Activated CD4-positive, alpha-beta T cell treated with anti-CD3 and anti-CD28 coated beads for 36 hours (primary cell): ENCODE measurements at places on chromosomes 2 and 18. TPM values are rescaled to one million over a fixed set of nuclear protein-coding genes. Genes with fewer than 3 reads are reported as not detected.

Gene CAPN14
- 0.51 TPM for total RNA-seq

Gene PROKR1
- total RNA-seq, result not detected

Gene RAB6C
- total RNA-seq, result not detected

Gene DDX1
- total RNA-seq, result 96.2 TPM

DNA sequence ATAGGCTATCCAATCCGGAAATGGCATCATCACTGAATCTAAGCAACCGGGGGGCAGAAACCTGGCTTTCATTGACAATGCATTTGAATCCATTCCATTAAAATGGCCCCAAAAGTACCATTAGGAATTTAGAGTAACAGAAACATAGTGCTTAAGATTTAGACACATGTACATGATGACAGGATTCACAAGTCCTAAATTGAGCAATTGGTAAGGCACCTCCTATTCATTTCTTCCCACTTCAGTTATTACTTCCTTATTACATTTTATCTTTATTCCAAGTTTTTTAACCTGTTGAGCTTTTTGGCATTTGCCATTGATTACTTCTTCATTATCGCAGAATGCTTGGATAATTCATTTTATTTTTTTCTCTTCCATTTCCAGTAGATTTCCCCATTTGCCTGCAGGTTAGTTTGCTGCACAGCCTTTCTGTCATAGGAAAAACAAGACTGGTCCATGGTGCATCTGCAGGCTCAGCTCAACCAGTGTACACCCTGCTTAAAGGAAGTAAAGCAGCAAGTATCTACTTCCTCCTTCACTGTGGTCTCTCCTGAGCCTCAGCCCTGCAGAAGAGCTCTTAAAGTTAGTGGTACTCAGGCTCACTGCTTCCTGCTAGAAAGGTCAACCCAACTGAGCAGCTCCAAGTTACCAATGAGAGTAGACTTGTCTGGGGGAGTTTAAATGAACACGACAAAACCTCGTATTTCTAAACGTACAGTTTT, 89.2 kb downstream of the DOCK10 start:
- DNase-seq, result peak; percentile 49

DNA sequence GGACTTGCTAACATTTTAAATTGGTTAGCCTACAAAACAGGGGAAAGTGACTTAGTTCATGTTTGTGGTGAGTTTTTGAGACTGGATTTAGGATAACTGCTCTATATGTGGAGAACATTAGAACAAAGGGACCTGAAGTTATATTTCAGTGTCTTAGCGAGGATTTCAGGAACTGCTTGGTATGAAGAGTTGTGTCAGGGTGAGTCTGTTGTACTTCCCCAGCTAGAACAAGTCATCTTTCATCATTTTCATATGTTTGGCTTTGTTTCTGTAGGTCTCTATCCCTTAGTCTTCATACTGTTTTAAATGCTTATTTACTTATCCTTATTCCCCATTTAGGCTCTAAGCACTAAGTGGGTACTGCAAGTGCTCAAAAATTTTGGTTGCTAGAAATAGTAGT, 41.9 kb downstream of the KCMF1 start:
- no peak for DNase-seq

DNA sequence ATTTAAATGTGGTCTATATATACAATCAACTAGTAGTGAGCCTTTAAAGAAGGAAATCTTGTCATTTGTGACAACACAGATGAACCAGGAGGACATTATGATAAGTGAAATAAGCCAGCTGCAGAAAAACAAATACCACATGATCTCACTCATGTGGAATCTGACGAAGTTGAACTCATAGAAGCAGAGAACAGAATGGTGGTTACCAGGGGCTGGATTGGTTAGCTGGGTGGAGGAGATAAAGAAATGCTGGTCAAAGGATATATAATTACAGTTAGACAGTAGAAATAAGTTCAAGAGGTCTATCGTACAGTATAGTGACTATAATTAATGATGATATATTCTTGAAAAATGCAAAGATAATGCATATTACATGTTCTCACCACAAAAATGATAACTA, 267.9 kb downstream of the FBXO15 start:
- no peak for DNase-seq

- no peak for DNase-seq
Measured at GRCh38 chr2:173436088-173436487, 81.4 kb downstream of the CDCA7 start.

GRCh38 chr2:129880971-129881370, 98.5 kb upstream of the RAB6C start:
- no peak for DNase-seq

GRCh38 chr18:74806700-74807416, 209.2 kb downstream of the ZNF407 start:
- no peak for DNase-seq

DNA sequence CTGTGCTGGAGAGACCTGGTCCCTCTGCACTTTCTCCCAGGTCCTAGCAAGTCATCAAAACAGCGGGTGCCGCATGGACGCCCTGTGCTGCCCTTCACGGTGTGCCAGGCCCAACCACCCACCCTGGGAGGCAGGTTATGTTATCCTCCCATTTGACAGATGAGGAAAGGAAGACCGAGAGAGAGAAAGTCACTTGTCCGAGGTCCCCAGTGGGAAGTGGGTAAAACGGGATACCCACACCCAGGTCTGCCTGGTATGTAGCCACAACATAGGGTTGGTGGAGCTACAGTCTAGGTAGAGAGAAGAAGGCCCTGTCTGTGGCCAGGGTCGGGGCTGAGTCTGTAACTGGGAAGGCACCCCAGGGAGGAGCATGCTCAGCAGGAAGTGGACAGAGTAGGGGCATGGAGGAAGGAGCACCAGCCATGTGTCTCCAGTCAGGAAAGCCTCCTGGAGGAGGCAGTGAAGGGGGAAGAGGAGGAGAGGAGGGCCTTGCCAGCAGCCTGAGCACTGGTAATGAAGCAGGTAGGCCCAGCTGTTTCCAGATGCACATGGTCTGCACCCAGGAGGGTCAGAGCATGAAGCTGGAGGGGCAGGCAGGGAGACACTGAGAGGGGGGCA, 98.4 kb downstream of the ZFP36L2 start:
- DNase-seq, result peak; percentile 22
